ENCODE measurements at places on chromosomes 4 and X.
A peak's percentile ranks its signal among the peaks of the same experiment; 100 is the strongest.

- DNase-seq = peak; percentile 38
Measured at GRCh38 chr4:74794382-74795010, at the start of gene BTC. TSS of gene BTC (minus strand) at chr4:74794523. CDS start at chr4:74794325, 198 bp downstream.

- DNase-seq = no peak
Measured at GRCh38 chrX:41599507-41599906, 89.3 kb upstream of the GPR34 start.

DNA sequence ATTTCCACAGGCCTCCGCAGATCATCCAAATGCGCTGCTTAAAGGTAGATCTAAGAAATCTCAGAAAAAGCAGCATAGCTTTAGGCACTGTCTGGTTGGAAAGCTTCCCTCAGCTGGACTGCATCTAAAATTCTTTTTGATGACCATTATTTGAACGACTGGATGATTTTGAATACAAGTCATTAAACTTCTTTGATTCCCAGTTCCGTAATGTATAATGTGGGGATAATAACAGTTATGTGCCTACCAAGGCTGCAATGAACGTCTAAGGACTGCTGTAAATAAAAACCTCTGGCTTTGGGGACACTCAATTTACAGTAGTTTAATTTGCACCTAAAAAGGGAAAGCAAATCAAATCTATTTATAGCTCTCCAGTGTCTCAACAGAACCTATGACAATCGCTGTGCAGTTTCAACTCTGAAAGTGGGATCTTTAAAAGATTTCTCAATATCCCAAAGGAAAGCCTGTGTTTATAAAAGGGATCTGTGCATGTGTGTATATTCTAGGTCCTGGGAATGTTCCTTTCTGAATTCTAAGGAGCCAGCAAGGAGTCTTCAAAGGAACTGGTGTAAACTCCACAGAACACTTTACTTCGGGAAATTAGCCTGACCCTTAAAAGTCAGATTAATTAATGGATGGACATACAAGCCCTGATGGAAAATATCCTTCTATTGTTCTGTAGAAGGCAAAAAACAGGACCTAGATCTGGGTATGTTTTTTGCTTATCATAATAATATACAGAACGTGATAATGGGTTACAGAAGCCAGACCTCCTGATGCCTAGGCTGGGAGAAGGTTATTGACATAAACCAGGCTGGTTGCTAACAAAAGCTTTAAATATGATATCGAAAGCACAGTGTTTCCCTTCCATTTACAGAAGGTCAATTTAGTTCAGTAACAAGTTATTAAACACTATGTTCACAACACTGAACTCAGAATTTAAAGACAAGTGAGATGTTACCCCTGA is 53.4 kb downstream of the AFAP1 start:
- DNase-seq = no peak

GRCh38 chr4:28557755-28558154 is 1697.1 kb downstream of the STIM2 start:
- peak; percentile 2 for DNase-seq

DNA sequence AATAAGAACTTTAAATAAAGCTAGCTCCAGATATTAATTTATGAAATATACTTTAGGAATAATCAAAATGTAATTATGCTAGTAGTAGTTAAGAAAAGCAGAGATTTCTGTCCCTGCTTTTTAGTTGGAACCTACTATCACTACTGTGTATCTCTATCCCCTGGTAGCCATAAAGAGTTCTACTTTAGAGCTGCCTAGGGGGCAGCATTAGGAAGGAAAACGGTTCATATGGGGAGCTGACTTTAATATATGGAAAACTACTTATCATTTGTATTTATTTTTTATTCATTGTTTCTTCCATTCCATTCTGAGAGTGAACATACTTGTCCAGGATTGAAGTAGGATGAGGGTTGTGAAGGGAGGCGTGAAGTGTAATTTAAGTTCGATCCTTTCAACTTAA is 40.9 kb downstream of the CPEB2 start:
- DNase-seq = no peak

DNA sequence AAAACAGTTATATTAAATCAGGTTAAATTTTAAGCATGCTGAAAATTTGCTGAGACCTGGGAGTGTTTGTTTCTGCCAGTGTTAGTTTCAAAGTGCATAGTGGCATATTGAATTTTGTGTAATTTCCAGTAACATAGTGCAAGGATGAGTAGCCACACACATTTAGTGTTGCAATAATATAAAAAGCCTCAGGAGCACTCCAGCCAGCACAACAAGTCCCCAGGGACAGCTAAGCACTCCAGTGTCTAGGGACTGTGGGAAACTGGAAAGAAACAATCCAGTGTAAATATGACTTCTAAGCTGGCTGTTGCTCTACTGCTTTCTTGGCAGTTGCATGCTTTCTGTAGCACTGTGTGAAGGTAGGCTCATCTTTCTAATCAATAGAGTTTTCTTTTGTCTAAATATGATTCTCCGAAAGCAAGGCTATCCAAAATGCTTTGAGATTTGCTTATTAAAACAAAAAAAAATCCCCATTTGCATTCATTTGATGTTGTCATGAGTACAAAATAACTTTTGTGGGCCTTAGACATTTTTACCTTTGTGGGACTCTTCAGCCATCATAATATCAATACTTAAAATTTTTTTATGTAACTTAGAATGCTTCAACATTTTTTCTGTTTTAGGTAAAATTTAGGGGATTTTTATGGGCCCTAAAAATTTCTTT is 24.2 kb upstream of the CXCL2 start:
- no peak for DNase-seq

- peak; percentile 32 for DNase-seq
Measured at GRCh38 chr4:164959896-164960295, 17.6 kb downstream of the TRIM61 start.

DNA sequence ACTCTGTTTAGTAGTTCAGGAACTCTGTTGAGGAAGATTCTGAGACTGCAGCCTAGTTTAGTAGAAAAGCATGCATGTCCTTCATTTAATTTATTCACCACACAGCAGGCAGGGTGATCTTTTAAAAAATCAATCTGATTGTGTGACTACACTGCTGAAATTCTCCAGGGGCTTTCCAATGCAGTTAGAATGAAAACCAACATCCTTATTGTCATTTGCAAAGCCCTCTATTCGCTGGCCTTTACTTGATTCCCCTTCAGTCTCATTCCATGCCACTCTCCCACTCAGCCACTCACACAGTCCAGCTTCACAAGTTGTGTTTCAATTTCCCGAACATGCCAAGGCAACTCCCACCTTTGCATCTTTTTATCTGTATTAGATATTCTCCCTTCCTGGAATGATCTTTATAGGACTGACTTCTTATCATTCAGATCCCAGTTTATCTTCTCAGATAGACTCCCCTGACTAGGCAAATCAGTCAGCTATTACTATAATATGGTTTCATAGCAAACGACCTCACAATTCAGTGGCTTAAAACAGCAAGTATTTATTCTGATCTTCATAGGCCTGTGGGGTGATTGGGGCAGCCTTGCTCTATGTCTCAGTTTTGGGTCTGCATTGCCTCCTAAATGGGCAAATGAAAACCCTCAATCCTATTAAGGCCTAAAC is 21.3 kb upstream of the FTHL17 start:
- no peak for DNase-seq

DNA sequence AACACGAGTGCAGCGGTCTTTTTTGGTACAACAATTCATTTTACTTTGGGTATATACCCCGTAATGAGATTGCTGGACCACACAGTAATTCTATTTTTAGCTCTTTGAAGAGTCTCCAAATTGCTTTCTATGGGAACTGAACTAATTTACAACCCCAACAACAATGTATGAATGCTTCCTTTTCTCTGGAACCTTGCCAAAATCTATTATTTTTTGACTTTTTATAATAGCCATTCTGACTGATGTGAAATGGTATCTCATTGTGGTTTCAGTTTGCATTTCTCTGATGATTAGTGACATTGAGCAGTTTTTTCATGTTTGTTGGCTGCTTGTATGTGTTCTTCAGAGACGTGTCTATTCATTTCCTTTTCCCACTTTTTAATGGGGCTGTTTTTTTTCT is 240.8 kb downstream of the STK32B start:
- DNase-seq = no peak

DNA sequence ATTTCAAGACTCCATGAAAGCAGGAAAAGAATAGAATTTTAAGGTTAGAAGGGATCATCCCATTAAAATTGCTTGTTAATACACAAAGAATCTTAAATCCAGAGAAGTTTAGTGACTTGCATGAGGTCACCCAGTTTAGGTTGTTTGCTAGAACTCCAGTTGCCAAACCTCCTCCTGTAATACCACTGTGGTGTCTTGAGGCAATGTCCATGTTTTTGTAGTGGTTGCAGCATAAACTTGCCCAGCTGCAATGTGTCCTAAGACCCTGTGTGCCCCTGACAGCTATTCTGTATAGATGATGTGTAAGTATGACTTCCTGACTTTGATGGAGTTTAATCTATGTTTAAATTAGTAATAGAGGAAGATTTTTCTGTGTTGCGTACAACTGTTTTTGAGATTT is 6.3 kb downstream of the SFRP2 start:
- DNase-seq = no peak

GRCh38 chrX:41291309-41291708 is 42.7 kb upstream of the DDX3X start:
- DNase-seq = no peak

DNA sequence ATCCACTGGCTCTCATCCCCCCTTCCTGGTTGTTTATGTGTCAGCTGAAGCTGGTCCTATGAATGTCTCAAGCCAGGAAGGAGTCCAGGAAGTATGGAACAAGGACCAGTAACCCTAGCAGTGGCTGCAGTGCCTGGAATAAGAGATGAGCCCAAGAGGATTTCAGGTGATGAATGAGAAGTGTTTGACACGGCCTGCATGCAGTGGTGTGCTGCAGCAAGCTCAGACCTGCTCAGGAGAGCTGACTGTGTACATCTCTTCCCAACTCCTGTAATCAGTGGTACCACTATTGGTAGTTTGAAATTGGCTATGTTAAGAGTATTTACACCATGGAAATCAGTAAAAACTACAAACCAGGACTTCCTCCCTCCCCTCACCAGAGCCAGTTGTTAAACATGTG is 88.0 kb downstream of the IQCM start:
- DNase-seq = no peak

DNA sequence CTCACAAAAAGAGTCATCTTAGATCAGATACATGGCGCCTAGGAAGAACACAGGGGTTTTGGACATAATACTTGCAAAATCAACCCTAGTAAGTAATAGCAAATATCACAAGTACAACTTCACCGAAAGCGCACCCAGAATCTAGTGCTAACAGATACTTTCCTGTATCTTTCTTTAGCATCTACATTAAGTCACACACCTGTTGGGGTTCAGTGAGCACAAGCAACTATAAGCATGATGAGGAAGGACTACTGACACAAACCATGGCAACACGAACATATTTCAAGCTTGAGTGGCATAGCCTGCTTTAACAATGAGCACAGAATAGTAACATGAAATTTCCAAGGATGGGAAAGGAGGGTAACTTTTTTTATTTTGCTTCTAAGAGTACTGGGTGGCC is 116.1 kb downstream of the GPC3 start:
- DNase-seq = no peak

DNA sequence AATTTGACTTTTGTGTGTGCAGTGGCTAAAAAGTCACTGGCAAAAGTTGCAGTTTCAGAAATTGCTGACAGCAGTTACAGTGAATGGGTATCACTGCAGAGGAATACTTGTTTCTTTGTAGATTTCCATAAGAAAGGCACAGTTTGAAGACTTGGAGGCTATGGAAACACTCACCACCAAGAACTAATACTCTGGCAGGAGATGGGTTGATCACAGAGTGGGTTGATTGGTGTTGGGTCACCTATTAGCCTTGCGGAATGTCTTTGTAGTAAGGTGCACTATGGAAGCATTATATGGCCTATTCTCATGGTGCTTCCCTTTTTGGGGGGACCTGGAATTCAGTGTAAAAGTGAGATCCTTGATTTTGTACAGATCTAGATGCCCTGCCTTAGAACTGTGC is 502.8 kb downstream of the CFAP47 start:
- DNase-seq = no peak

GRCh38 chr4:32042486-32043247 is 1322.5 kb downstream of the PCDH7 start:
- no peak for DNase-seq

GRCh38 chr4:126405369-126405982 is 1090.7 kb downstream of the FAT4 start:
- no peak for DNase-seq

DNA sequence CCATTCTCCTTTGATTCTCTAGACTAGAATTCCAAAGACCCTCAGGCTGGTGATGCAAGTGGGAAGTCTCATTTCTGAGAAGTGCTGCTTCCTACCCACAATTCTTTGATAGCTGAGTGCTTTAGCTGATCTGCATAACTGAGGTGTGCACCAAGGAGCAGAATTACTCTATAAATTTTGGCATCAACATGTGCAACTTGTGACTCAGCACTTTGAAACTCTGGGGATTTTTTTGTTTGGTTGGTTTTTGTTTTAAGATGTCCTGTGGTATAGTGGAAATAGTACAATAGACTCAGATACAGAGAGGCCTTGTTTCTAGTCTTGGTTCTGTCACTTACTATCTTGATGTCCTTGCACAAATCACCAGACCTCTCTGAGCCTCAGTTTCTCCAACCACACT is 148.4 kb downstream of the AR start:
- no peak for DNase-seq

- peak; percentile 72 for DNase-seq
Measured at GRCh38 chrX:153609917-153610835, 11.2 kb upstream of the CCNQ start.

DNA sequence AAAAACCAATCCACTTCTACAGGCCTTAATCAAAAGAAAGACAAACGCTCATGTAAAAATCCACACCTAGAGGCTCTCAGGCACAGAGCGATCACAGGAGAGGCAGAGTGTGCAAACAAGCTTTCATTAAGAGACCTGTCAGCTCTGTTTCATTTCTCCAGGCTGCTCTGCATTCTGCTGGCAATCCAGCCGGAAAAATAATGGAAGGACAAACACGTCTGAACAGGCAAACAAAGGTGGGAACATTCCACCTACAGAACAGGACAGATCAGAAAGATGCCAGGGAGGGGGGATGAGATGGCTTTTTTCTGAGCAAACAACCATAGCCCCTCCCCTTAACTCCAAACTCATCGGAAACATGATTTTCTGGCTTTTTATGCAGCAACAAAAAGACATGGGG is 9.7 kb downstream of the SOD3 start:
- no peak for DNase-seq

DNA sequence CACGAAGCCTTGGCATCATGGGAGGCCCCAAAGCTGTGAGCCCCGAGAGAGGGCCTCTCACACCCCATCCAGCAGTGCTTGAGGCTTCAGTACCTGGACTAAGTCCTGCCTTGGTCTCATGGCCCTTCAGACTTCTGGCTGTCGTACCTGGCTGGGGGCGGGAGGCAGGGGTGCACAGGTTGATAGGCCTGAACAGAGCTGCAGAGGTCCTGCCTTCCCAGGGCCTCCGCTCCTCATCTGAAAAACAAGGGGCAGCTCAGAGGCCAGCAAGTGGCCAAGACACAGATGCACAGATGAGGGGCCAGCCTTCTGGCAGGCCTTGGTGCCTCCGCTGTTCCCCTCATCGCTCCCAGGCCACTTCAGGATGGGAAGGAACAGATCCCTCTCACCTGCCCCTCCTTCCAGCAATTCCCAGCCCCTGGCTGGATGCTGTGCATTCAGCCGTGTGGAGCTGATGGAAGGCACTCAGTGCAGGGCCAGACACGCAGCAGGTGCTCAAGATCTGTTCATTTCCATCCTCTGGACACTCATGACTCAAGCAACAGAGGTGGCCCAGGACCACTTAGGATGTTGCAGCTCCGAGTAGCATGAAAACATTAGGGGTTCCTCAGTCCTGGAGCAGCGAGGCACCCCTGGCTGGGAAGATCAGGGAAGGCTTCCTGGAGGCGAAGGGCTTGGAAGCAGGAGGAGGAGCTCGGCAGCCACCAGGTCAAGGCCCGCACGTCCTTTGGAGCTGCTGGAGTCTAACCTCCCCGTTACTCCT is 1.4 kb downstream of the ZNF185 start:
- no peak for DNase-seq
